ENCODE measurements at places on chromosomes 2 and 18.

DNA sequence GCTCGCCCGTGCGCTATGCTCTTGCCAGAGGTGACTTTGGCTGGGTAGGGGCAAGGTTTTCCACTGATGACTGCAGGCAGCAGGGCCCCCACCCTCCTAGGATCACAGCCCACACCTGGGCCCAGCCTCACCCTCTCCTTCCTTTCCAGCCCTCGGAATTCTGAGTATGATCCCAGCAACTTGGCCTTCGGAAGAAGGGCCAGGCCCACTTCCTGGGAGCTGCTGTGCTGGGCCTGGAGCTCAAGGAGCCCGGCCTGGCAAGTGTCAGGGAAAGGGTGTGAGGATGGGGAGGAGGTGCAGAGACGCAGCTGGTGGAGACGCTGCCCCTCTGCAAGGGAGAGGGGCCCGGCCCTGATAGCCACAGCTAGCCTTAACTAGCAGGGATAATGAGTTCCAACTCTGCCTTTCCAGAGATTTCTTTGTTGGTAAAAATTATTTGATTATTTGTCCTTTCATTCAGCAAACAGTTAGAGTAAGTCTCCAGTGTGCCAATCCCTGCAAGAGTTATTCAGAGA is 1.7 kb upstream of the CNDP1 start:
- no peak for DNase-seq

DNA sequence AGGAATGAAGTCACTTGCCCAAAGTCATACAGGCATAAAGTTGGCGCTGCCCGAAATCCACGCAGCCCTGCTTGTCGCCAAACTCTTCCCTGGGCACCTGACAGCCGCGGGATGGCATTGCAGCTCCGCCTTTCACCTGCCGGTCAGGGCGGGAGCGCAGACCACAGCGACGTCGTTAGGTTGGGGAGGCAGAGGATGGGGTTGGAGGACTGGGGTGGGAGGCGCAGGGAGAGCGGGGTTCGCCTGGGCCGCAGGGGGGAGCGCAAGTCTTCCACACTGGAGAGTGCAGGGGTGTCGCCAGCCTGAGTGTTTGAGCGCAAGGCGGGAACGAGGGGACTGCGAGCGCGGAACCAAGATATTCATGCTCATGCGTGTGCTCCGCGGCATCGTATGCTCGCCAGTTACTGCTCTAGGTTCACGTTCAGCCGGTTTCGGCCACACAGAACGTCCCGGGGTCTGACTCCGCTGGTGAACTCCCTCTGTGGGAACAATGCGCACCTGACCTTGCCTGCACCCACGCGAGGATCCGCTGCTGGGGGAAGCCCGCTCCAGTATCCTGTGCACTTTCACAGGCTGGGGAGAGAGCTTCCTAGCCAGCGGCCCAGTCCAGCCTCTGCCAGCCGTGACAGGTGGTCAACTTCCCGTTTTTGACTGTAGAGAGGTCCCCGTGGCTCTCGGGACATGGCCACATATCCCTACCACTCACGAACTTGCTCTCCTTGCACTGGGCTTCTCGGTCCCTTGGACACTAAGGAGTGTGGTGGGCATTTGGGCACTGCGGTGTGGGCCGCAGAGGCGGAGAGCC is 767 bp upstream of the NPPC start:
- DNase-seq: no peak

GRCh38 chr18:46199515-46200147 is 95.4 kb downstream of the HAUS1 start:
- no peak for DNase-seq

DNA sequence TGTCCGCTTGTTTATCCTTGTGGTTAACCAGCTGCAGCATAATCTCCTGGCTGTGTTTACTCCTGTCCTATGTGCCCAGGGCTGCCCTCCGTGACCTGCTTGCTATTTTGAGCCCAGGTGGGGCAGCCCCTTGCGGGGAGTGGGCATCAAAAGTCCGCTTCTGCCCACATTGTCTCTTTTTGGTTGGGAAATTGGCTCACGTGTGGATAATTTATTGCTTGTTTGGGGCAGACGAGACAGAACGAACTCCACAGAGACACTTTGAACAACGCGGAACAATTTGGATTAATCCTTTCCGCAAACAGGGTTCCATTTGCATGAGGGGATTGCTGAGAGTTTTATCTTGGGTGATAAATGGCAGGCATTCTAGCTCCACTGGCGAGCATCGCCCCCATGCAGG is 8.1 kb upstream of the CXCR4 start:
- DNase-seq: no peak

- no peak for DNase-seq
These were observed 85.0 kb upstream of the PPP1CB start for GRCh38 chr2:28666496-28667184.

GRCh38 chr2:73009177-73009839 is 62.2 kb downstream of the SFXN5 start:
- DNase-seq: no peak

DNA sequence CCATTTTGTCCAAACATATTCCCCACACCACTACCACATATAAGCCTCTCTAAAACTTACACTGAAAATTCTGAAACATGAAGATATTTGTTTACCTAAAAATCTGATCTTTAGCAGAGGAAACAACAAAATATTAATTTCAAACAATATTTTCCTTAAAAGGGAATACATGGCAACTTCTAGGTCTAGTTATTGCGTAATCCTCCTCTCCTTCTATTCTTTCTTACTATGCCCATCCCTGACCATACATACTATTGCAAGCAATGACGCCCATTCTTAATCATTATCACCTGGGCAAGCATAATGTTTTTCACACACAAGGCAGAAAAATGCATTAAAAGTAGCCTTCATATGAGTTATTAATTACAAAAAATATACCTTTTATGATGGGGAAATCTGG is 372.6 kb downstream of the ZEB2 start:
- DNase-seq: no peak

DNA sequence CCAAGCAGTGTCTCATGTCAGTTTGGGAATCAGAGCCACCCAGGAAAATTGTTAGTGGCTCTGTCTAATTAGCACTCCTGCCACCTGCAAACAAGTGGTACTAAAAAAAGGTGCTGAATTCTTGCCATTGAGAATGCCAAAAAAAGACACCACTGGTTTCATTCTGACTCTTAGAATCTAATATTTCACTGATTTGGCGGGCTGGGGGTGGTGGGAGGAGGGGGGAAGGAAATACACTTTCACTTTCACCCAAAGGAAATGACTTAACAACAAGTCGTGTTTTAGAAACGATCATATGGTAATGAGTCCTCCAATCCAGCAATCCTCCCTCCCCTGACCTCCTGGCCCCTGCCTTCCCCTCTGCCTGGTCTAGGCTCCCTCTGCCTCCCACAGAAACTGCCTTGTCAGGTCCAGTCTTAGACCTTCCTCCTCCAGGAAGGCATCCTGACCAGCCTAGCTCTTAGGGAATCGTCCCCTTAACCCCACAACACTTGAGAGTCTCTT is 4.4 kb upstream of the KLHL29 start:
- DNase-seq: no peak

DNA sequence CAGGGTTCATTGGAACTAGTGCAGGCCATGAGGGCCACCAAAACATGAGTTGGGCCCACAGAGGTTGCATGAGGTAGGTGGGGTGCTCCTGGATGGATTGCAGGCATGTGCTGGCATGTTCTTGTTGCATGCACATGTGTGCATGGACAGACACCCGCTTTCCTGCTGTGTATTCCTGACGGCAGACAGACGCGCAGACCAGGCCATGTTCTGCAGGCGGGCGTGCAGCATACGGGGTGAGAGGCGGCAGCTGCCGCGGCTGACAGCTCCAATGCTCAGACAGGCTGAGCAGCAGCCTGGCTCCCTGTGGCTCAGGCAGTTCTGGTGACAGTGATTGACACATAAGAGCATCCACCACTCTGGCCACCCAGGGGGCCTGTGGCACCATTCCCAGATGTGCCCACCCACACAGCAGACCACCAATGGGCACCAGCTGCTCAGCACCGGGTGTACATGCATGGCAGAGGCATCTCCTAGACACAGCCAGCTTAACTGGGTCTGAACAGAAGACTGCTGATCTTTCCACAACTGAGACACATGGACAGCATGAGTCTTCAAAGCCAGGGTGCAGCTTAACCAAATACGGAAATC is 21.2 kb downstream of the HS1BP3 start:
- no peak for DNase-seq

- DNase-seq: no peak
These were observed 371.1 kb downstream of the TXNL1 start for GRCh38 chr18:56267334-56267733.

- no peak for DNase-seq
These were observed 129.7 kb upstream of the CAPN13 start for GRCh38 chr2:30936977-30937376.

- DNase-seq: no peak
These were observed 66.5 kb downstream of the ABI2 start for GRCh38 chr2:203394519-203395227.

- no peak for DNase-seq
These were observed 295.4 kb upstream of the ATP5MC3 start for GRCh38 chr2:175476948-175477347.

- DNase-seq: no peak
These were observed 28.5 kb downstream of the ZNF516 start for GRCh38 chr18:76466410-76466991.

GRCh38 chr18:65711493-65711892 is 39.3 kb upstream of the CDH7 start:
- DNase-seq: no peak

DNA sequence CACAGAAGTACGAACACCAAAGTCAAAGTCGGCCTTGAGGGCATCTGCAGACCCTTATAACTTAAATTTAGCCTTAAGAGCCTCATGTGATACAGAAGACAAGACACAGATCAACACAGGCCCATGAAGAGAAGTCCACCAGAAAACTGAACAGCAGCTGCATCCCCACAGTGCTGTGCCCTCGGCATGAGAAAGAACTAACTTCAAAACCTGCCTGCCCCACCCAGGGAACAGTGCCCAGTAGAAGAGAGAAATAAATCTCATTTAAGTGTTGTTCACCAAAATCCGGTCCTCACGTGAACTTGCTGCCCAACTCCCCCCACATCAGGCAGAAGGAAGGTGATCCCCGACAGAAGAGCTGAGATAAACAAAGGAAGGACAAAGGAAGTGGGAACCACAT is 73.7 kb downstream of the PXDN start:
- no peak for DNase-seq

DNA sequence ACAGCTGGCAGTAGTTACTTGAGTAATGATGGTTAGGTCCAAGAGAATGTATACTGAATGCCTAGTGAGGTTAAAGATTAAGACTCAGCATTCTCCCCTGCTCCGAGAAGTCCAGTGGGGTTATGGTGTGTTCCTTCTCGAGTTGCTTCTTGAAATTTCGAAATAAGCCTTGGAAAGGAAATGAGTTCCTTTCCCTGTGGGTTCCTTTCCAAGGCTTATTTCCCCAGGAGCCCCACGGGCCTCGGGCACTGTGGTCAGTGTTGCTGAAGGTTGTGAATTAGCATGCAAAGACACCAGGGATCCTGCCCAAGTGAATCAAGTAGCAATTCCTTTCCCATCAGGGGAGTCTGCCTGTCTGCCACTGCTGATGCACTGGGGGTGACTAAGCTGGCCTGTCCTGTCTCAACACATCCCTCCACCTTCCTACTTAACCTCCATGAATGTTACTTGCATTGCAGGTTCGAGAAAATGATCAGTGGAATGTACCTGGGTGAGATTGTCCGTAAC is 53.6 kb downstream of the HK2 start:
- no peak for DNase-seq

DNA sequence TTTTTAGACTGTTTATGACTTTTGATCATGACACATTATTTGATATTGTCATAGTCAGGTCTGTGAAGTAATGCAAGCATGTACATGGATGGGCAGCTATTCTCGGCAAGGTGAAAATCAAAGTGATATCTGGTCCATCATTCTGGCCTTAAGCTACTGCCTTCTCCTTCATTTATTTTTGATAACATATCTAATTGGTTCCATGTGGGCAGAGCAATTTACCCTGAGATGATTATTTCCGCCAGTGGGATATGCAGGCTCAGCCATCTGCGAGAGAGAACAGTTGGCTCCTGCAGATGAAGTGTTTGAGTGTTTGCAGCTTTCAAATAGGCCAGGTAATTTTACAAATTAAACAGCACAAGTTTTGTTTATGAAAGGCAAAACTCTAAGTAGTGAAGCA is 116.4 kb downstream of the LYPD6 start:
- DNase-seq: no peak

- no peak for DNase-seq
These were observed 5.2 kb downstream of the XRCC5 start for GRCh38 chr2:216114382-216114713.

DNA sequence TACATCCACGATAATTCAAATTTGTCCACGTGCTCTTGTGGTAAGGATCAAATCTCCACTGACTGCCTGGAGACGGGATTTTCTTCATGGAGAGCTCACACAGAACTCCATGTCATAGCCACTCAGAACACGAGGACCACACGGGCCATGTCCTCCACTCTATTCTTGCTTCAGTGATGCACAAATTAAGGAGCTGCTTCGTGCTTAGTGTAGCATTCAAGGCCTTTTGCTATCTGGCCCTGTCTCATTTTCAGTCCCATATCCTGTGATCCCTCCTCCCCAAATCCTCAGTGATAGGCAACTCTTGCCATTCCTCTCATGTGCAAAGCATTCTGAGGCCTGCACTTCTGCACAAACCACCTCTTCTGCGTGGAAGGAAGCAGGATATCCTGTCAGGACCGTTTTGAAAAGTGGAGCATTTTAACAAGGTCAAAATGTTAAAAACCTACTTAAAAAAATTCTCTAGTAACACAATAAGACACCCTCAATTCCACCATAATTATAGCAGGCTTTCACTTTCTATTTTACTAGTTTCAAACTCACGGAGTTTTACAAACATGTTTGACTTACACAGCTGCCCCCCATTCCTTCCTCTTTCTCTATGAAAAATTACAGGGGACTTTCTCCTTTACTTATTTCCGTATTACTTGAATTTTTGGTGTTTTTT is 35.2 kb downstream of the ST3GAL5 start:
- DNase-seq: no peak

GRCh38 chr18:72410399-72410798 is 133.7 kb downstream of the CBLN2 start:
- no peak for DNase-seq

GRCh38 chr2:18626958-18627650 is 37.7 kb upstream of the NT5C1B start:
- no peak for DNase-seq

DNA sequence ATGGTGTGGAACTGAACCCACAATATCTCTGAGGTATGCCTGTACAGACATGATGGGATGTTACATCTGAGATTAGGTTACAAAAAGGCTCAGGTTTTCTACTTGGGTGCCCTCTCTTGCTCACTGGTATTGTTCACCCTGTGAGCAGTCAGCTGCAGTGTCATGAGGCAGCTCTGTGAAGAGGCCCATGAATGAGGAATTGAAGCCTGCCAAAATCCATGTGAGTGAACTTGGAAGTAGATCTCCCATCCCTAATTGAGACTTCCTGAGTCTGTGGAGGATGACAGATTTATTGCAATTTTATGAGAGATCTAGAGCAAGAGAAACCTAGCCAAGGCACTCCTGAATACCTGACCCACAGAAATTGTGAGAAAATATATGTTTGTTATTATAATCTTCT is 404.9 kb upstream of the ZEB2 start:
- no peak for DNase-seq

DNA sequence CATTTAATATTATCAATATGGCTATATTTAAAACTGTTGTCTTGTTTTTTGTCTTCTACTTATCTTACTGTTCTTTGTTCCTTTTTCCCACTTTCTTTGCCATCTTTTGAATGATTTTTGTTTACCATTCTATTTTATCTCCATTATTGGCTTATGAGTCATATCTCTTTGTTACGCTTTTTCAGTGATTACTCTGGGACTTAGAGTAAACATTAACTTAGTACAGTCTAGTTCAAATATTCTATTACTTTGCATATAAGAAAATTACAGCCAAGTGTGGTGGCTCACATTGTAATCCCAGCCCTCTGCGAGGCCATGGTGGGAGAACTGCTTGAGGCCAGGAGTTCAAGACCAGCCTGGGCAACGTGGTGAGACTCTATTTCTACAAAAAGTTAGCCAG is 26.1 kb downstream of the ADCY3 start:
- no peak for DNase-seq
